ENCODE measurements at places on chromosomes 11 and 22.

GRCh38 chr11:58391879-58392278 lies 14.8 kb downstream of the OR5B3 start:
- DNase-seq: no peak

GRCh38 chr11:115085461-115086210 lies 407.3 kb downstream of the NXPE2 start:
- no peak for DNase-seq

- no peak for DNase-seq
Observed at GRCh38 chr11:74770456-74770855, 21.8 kb downstream of the RNF169 start.

- DNase-seq: no peak
Observed at GRCh38 chr11:57905439-57905838, 118.2 kb upstream of the OR9Q1 start.

All from GM06990 (cell line).